ENCODE measurements at places on chromosomes 6 and 20.

DNA sequence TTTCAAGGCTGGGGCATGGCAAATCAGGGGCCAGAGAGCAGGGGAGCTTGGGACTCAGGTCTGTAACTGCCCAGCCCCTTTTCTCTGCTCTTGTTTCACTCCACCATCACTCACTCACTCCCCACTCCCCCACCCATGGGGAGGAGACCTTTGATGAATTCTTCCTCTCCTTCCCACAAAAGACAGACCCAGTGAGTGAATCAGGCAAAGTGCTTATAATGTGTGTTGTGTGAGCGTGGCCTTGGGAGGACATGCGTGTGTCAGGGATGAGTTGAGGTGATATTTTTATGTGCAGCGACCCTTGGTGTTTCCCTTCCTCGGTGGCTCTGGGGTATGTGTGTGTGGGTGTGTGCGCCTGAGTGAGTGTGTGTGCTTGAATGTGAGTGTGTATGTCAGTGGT lies 1.0 kb upstream of the CUL9 start:
- peak overlapping the region; percentile 71 for H3K27ac ChIP-seq
- H3K27me3 ChIP-seq: no peaks in the 10 kb centered on the region
- H3K4me3 ChIP-seq: peak overlapping the region; percentile 89
- peaks cover 24% of the 10 kb centered on the region for H3K36me3 ChIP-seq

DNA sequence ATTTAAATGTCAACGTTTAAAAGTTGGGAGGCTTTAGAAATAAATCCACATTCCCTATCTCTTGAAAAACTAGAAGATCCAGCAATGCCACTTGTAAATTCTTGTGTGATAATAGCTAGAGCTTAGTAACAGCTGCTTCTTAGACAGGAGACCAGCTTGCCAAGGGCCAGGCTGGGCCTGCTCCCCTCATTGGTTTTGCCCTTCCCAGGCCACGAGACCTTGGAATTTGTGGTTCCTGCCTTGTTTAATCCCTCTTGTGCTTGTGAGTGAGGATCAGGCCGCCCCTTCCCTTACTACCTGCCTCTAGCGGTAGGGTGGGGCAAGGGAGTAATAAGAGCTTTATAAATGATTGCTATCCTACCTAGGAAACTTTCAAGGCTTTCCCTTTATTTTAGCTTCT lies 363.5 kb downstream of the SYNE1 start:
- no peak overlapping the region for H3K27ac ChIP-seq
- no peaks in the 10 kb centered on the region for H3K27me3 ChIP-seq
- peak; percentile 30 for DNase-seq
- peaks cover 3% of the 10 kb centered on the region for H3K36me3 ChIP-seq
- peaks cover 38% of the 10 kb centered on the region for H3K4me1 ChIP-seq

GRCh38 chr6:57207141-57207540 lies 15.0 kb downstream of the RAB23 start:
- H3K27me3 ChIP-seq: no peaks in the 10 kb centered on the region
- H3K4me3 ChIP-seq: no peak overlapping the region
- no peak for DNase-seq
- peaks cover 15% of the 10 kb centered on the region for H3K4me1 ChIP-seq
- H3K27ac ChIP-seq: no peak overlapping the region
- 0 out of 2 replicates have a peak, but pooled peaks cover 3% of the 10 kb centered on the region for H3K36me3 ChIP-seq

DNA sequence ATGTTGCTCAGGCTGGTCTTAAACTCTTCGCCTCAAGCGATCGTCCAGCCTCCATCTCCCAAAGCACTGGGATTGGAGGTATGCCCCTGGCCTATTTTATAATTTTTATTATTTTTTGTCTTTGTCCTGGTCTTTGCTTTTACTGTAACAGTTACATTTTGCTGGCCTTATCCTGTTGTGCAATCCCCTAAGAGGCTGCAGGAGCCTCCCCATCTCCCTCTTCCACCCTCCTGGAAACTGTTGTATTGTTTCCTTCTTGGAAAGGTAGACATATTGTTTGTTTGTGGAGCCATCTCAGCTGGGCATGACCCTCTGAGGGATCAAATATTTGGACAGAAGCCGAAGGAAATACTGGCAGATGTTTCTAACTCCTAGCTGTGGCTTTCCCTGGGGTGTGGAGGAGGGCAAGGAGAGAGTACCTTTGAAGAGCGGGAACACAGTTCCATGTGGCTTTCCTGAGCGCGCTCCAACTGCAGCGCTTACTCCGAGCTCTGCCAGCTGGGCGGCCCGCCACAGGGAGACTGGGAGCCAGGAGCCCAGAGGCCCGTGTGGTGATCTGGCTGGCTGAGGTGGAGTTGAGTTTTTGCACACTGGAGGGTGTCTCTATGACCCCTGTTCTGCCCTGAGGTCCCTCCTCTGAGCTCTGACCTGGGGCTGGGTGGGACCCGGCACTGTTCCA lies 4.9 kb downstream of the MAPK13 start:
- DNase-seq: no peak
- no peaks in the 10 kb centered on the region for H3K27me3 ChIP-seq
- no peaks in the 10 kb centered on the region for H3K36me3 ChIP-seq
- H3K4me1 ChIP-seq: peaks cover 31% of the 10 kb centered on the region
- H3K27ac ChIP-seq: peak overlapping the region; percentile 50

GRCh38 chr6:11223286-11223864 lies 9.1 kb downstream of the NEDD9 start:
- no peak overlapping the region for H3K4me3 ChIP-seq
- peaks cover 2% of the 10 kb centered on the region for H3K36me3 ChIP-seq
- H3K27me3 ChIP-seq: no peaks in the 10 kb centered on the region
- no peak for DNase-seq
- H3K27ac ChIP-seq: no peak overlapping the region

- no peaks in the 10 kb centered on the region for H3K27me3 ChIP-seq
- H3K4me3 ChIP-seq: no peak overlapping the region
- no peak for DNase-seq
- H3K4me1 ChIP-seq: 0 out of 2 replicates have a peak, but pooled peaks cover 3% of the 10 kb centered on the region
- peaks cover 8% of the 10 kb centered on the region for H3K36me3 ChIP-seq
Observed at GRCh38 chr6:120646101-120646500, 688.2 kb downstream of the TBC1D32 start.

GRCh38 chr6:84774157-84774984 lies 10.0 kb upstream of the TBX18 start:
- H3K27me3 ChIP-seq: peaks cover 100% of the 10 kb centered on the region
- H3K4me1 ChIP-seq: peaks cover 19% of the 10 kb centered on the region
- DNase-seq: peak; percentile 81
- no peaks in the 10 kb centered on the region for H3K36me3 ChIP-seq

GRCh38 chr6:46098678-46099077 lies 31.1 kb upstream of the ENPP4 start:
- H3K27ac ChIP-seq: no peak overlapping the region
- DNase-seq: no peak
- peaks cover 25% of the 10 kb centered on the region for H3K36me3 ChIP-seq
- no peak overlapping the region for H3K4me3 ChIP-seq
- H3K27me3 ChIP-seq: no peaks in the 10 kb centered on the region

GRCh38 chr20:58892141-58892931 lies 39.8 kb downstream of the GNAS start:
- H3K27ac ChIP-seq: peak overlapping the region; percentile 97
- peaks cover 19% of the 10 kb centered on the region for H3K36me3 ChIP-seq
- H3K4me3 ChIP-seq: peak overlapping the region; percentile 94
- DNase-seq: peak; percentile 73

DNA sequence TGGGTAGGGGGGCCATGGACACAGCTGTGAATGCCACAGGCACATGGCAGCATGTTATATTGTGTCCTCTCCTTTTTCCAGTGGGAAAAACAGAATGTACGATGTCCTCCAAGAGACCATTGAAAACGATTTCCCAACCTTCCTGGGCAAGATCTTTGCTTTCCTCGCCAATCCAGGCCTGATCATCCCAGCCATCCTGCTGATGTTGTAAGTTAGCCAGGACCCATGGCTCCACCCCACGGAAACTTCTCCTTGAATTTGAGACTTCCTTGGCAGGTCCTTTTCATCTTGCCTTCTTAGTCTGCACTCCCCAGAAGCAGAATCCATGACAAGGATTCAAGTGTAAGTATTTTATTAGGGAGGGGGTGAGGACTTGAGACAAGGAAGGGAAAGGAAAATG lies 28.2 kb upstream of the NOP56 start:
- no peak overlapping the region for H3K27ac ChIP-seq
- H3K36me3 ChIP-seq: no peaks in the 10 kb centered on the region
- no peaks in the 10 kb centered on the region for H3K4me1 ChIP-seq
- H3K27me3 ChIP-seq: peaks cover 40% of the 10 kb centered on the region
- no peak overlapping the region for H3K4me3 ChIP-seq

DNA sequence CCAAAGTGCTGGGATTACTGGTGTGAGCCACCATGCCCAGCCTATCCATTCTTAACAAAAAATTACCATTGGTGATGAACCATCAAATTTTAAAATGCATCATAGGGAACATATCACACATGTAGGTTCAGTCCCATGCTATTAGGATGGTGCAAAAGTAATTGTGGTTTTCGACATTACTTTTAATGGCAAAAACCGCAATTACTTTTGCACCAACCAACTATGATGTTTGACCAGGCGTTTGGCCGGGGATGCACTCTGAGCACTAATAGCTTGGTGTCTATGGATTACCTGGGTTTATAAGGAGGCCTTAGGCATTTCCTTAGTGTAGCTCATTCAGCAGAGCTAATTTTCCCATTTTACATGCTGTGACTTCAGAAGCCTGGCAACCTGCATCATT lies 246.5 kb upstream of the SUPT3H start:
- no peaks in the 10 kb centered on the region for H3K27me3 ChIP-seq
- DNase-seq: no peak
- no peak overlapping the region for H3K4me3 ChIP-seq
- H3K36me3 ChIP-seq: no peaks in the 10 kb centered on the region
- H3K27ac ChIP-seq: no peak overlapping the region

- DNase-seq: no peak
- H3K27me3 ChIP-seq: peaks cover 5% of the 10 kb centered on the region
- H3K4me1 ChIP-seq: peaks cover 5% of the 10 kb centered on the region
- H3K27ac ChIP-seq: no peak overlapping the region
- no peak overlapping the region for H3K4me3 ChIP-seq
Observed at GRCh38 chr20:891706-892080, 24.4 kb downstream of the ANGPT4 start.

- no peaks in the 10 kb centered on the region for H3K27me3 ChIP-seq
- peaks cover 68% of the 10 kb centered on the region for H3K36me3 ChIP-seq
- no peak for DNase-seq
- peaks cover 5% of the 10 kb centered on the region for H3K4me1 ChIP-seq
- H3K27ac ChIP-seq: no peak overlapping the region
- no peak overlapping the region for H3K4me3 ChIP-seq
Observed at GRCh38 chr6:161220346-161220745, 53.5 kb downstream of the AGPAT4 start.

DNA sequence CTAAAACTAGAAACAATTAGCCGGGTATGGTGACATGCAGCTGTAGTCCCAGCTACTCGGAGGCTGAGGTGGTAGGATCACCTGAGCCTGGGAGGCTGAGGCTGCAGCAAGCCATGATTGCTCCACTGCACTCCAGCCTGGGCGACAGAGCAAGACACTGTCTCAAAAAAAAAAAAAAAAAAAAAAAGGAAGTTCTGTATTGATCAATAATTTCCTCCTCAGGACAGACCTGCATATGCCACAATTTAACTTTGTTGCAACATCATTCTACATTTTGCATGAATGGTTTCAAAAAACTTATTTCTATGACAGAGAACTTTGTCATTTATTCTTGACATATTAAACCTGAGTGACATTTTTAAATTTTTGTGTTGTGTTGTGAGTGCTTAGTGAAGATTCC lies 5.5 kb downstream of the DNAJC5 start:
- H3K4me3 ChIP-seq: no peak overlapping the region
- H3K27ac ChIP-seq: peak overlapping the region; percentile 90
- DNase-seq: no peak
- H3K36me3 ChIP-seq: no peaks in the 10 kb centered on the region
- H3K4me1 ChIP-seq: peaks cover 11% of the 10 kb centered on the region

GRCh38 chr20:44069203-44070011 lies 117.6 kb downstream of the JPH2 start:
- peaks cover 18% of the 10 kb centered on the region for H3K4me1 ChIP-seq
- no peak overlapping the region for H3K4me3 ChIP-seq

DNA sequence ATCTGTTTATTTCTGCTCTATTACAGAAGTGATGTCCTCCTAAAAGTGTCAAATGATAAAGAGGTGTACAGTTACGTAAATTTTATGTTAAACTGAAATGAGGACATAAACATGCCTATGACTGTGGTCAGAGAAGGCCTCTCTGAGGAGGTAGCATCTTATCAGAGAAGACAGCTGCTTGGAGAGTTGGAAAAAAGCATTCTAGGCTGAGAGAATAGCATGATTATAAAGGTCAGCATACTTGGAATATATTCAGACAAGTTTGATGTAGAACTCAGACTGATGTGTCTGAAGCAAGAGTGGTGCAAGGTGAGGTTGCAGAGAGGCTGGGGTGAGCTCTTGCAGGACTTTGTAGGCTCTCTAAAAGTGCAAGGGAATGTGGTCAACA lies 3.1 kb upstream of the PCNA start:
- H3K4me1 ChIP-seq: peaks cover 28% of the 10 kb centered on the region
- no peak for DNase-seq
- H3K4me3 ChIP-seq: no peak overlapping the region
- peaks cover 13% of the 10 kb centered on the region for H3K36me3 ChIP-seq
- 0 out of 2 replicates have a peak overlapping the region, but pooled peaks have one; percentile 26 for H3K27ac ChIP-seq

GRCh38 chr6:139625081-139625939 lies 250.9 kb upstream of the CITED2 start:
- no peak for DNase-seq
- peaks cover 25% of the 10 kb centered on the region for H3K27me3 ChIP-seq
- no peak overlapping the region for H3K4me3 ChIP-seq
- H3K27ac ChIP-seq: no peak overlapping the region
- H3K36me3 ChIP-seq: peaks cover 2% of the 10 kb centered on the region

DNA sequence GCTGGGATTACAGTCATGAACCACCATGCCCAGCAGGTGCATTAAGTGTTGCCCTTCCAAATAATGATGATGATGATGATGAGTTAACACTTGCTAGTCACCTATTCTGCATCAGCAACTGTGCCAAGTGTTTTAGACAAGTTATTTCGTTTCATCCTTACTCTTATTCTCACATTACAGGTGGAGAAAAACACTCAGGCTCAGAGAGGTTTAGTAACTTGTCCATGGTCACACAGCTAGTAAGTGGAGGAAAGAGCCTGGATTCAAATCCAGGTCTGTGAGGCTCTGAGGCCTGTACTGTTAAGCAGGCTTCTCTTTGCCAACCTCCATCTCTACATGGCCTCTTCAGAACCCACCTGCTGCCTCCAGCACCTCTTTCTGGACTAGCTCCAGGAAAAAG lies 70.8 kb downstream of the MDGA1 start:
- H3K36me3 ChIP-seq: no peaks in the 10 kb centered on the region
- peaks cover 11% of the 10 kb centered on the region for H3K27me3 ChIP-seq
- H3K27ac ChIP-seq: no peak overlapping the region
- peaks cover 8% of the 10 kb centered on the region for H3K4me1 ChIP-seq
- DNase-seq: no peak
- H3K4me3 ChIP-seq: no peak overlapping the region

- no peaks in the 10 kb centered on the region for H3K4me1 ChIP-seq
- H3K4me3 ChIP-seq: no peak overlapping the region
- H3K27me3 ChIP-seq: no peaks in the 10 kb centered on the region
- no peak for DNase-seq
Observed at GRCh38 chr20:4853757-4854560, 132.2 kb downstream of the PRND start.
